Stimulated activated CD8-positive, alpha-beta memory T cell treated with anti-CD3 and anti-CD28 coated beads, Interleukin-4, amount 100 ng/mL, for 1 hour (primary cell): ENCODE measurements at places on chromosomes 5 and 9.
A peak's percentile ranks its signal among the peaks of the same experiment; 100 is the strongest.

- DNase-seq = no peak
These were observed 55.5 kb upstream of the CDKN2AIPNL start for GRCh38 chr5:134467231-134467630.

DNA sequence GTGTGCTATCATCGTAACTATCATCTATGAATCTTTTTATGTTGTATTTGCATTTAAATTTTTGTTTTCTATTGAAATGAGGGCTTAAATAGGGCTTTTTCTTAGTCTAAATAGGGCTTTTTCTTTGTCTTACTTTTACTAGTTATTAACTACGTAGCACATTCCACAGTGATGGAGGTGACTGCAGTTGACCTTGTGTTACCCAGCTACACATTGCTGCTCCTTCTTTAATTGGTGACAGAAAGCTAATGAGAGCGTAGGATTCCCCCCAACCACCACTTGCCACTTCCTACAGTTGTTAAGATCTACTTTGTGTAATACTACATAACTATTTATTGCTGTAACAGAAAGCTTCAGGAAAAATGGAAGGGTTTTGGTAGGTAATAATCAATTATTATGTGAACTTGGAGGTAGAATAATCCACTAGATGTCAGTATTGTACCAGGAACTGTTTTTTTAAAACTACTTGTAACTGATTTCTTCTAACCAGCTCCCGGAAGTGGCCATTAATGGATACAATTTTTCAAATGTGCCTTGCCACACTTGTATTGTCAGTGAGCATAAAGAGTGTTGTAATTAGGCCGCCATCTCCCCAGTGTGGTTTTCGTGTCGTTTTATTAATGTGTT, 18.0 kb downstream of the MTRR start:
- no peak for DNase-seq

GRCh38 chr5:102603670-102604069, 104.9 kb upstream of the SLCO6A1 start:
- DNase-seq = no peak

DNA sequence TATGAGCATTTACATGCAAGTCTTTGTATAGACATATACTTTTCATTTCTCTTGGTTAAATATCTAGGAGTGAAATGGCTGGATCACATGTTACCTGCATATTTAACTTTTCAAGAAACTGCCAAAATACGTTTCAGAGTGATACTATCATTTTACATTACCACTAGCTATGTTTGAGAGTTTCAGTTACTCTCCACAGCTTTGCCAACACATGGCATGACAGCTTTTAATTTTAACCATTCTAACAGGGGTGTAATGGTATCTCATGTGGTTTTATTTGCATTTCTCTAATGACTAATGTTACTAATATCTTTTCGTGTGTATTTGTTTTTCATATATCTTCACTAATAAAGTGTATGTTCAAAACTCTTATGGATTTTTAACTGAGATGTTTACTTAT, 99.8 kb downstream of the DTWD2 start:
- DNase-seq = no peak

- DNase-seq = no peak
These were observed 366.0 kb downstream of the ARRDC3 start for GRCh38 chr5:91016954-91017700.

- no peak for DNase-seq
These were observed 412.0 kb downstream of the ACTL7B start for GRCh38 chr9:108443741-108444140.

DNA sequence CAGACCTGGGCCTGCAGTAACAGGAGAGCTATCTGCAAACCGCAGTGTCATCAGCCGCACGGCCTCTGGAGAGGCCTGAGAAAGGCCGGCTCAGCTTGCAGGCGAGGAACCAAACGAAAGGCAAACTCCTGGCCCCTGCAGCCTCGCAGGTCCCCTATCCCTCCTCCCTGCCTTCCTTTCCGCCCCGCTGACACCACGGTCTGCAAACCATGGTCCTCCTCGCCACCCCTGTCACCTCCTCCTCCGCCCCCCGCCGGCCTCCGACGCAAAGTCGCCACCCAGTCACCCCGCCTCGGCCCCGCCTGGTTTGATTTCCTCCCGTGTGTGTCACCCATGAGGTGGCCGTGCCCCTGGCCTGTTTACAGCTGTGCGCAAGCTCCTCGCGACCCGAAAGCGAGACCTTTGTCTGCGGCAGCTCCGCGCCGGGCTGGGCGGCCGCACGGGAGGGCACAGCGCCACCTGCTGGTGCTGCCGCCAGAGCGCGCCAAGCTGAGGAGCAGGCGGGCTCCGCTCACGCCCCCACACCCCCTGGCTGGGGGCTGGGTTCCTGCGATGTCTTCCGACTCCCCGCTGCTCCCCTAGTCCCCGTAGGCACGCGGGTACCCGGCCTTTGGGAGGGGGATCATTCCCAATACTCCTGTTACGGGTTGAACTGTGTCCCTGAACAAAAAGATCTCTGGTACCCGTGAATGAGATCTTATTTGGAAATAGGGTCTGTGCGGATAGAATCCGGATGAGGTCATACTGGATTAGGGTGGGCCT, 19.4 kb downstream of the GBGT1 start:
- peak; percentile 74 for DNase-seq

DNA sequence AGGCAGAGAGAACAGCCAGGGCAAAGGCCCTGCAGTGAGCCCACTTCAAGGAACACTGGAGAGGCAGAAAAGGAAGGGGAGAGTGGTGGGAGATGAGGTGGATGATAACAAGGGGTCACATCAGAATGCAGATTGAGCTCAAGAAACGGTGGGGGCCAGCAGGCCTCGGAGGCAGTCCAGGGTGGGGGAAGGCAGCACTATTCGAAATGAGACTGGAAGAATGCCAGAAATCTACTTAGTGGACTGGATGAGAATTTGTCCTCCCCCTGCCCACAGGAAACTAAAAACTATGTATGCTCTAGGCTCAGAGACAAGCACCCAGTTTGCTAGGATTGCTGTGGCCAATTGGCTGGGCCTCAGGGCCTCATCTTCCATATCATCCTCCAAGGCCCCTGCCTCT, 148.7 kb downstream of the ADAMTS12 start:
- no peak for DNase-seq

- DNase-seq = no peak
These were observed 141.7 kb downstream of the HTR1A start for GRCh38 chr5:63820577-63820976.

GRCh38 chr5:153903321-153903720, 135.4 kb downstream of the FAM114A2 start:
- no peak for DNase-seq

DNA sequence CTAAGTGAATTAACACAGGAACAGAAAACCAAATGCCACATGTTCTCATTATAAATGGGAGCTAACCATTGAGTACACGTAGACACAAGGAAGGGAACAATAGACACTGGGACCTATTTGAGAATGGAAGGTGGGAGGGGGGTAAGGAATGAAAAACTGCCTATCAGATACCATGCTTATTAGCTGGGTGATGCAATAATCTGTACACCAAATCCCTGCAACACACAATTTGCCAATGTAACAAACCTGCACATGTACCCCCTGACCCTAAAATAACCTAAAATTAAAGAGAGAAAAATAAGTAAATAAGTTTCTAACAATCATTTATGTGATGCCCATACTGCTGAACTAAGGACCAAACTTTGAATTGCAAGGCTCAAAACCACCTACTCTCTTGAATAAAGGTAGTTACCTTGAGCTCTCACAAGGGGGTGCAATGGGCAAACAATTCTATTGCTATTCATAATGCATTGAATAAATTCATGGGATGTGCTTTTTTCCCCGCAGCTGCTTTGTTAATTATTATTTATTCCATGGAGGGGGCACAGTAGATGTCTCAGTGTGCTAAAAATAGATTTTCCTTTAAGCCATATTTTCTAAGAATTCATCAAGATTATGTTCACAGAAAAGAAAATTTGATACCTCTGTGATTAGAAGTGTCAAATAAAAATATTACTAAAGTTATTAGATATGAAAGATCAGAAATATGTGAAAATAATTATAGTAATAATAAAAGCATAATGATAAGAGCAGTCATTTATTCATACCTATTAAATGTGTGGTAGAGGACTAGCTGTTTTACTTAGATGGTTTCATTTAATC, 76.2 kb upstream of the PTPN3 start:
- DNase-seq = no peak

DNA sequence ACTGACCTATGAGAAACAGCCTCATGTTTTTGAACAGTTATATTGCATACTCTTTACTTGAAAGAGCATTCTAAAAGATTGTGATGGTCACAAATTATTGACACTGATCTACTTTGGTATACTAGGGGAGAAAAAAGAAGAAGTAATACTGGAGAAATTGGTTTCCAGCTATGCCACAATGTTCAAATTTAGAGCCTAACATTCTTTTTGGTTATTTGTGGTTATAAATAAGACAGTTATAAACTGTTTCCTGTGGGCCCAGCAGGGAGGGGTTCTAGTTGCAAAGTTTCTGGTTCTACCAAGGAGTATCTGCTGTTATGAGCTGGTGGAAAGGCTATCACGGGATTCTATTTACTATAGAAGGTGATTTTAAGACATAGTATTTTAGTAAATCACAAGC, 4.8 kb downstream of the CWC27 start:
- DNase-seq = no peak

- DNase-seq = no peak
These were observed 11.0 kb upstream of the LHX6 start for GRCh38 chr9:122239722-122240121.
